ENCODE measurements at places on chromosomes 12 and 14.

DNA sequence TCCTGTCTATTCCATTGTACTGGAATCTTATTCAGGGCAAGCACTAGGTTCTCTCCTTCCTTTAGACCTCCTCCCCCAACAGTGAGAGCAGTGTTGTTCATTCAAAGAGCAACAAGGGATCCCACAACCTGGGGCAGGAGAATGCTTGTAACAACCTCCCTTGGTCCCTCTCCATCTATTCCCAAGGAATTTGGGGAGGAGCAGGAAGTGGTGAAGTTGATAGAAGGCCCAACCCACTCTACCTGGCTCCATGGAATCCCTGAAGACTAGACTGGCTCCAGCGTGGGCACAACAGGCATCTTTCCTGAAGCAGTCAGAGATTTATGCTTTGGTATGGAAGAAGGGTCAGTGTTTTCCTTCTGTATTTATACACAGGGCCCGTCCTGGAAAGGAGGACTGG lies 33.4 kb upstream of the CISTR start:
- no peak for DNase-seq

- no peak for DNase-seq
These were observed 37.5 kb downstream of the SLC38A4 start for GRCh38 chr12:46788072-46788887.

DNA sequence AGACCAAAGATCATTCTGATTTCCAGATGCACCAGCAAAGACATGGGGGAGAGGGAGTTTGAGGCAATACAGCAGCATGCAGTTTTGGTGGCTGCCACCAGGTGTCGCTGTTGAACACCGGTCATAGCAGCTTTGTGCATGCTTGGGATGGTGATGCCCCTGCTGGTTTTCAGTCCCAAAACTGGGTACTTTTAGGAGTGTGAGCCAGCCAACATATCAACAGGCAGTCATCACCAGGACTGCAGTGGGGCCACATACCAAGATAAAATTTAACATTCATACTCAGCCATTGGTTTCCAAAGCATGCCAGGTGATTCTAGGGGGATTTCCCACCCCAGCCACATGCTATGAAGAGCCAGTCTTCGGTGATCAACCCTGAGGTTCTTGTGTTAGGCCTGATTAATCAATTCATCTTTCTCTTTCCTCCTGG lies 64.2 kb downstream of the PHETA1 start:
- peak; percentile 8 for DNase-seq

DNA sequence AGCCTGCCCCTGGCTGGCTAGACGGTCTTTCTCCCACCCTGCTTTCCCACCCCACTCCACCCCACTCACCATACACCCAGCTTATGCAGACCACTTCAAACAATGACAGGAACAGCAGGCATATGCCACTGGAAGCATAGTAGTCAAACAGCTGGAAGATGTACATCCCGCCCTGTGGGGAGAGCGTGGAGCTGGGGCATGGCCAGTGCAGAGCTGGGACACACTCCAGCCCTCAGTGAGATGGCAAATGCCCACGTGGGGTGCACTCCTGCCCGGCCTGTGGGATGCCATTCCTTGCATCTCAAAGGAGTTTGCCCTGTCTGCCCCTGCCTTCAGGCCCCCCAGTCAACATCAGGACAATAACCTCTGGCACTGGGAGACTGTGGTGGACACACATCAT lies 18.8 kb downstream of the SLC6A12 start:
- DNase-seq: no peak

DNA sequence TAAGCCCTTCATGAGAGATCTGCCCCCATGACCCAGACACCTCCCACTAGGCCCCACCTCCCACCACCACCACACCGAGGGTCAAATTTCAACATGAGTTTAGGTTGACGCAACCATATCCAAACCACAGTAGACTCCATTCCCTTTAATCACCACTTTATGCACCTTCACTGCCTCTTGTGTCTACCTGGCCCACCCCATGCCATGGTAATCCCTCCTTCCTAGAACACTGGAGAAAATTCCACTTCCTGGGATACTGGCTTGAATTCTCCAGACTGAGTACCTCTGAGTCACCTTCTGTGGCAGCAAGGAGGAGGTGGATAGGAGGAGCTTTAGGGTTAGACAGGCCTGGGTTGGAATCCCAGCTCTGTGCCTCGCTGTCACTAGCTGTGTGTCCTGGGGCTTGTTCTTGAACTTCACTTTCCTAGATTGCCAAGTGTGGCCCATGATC lies 26.1 kb upstream of the CIPC start:
- no peak for DNase-seq

GRCh38 chr14:26200687-26201086 lies 397.1 kb downstream of the NOVA1 start:
- no peak for DNase-seq

DNA sequence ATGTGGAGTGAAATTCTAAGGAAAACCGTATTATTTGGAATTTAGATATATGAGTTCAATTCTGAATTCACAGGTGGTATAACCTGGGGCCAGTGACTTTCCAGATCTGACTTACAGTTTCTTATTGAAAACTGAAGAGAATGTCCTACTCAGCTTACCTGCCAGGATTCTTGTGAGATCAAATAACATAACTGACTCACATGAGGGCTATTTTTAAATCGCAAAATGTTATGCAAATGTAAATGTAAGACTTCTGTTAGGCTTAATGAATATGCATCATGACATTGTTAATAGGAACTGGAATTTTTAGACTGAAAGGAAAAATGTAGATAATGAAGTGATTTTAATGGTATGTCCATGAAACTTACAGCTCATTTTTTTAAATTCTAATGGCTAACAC lies 1142.1 kb downstream of the FLRT2 start:
- DNase-seq: no peak

GRCh38 chr12:126362493-126362892 lies 1297.3 kb downstream of the AACS start:
- no peak for DNase-seq

GRCh38 chr12:104286516-104287482 lies 16.7 kb upstream of the EID3 start:
- DNase-seq: peak; percentile 89

GRCh38 chr14:22088614-22089342 lies 415.2 kb upstream of the OR4E1 start:
- no peak for DNase-seq

DNA sequence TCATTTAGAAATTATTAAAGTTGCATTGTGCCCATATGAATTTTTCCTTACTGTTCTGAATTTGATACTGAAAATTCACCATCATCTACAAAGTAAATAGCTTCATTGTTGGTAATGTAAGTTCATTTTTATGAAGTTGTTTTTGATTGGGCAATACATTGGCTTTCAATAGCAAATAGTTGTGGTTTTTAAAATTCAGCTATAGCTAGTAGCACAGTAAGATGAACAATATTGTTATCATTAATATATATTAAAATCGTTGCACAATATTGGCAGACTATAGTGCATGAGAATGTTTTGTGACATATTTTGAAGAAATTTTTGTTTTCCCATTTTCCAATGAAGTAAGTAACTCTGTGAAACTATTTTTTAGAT lies 575.0 kb downstream of the PRKD1 start:
- no peak for DNase-seq

GRCh38 chr14:73365727-73366126 lies 92.6 kb downstream of the NUMB start:
- DNase-seq: no peak

DNA sequence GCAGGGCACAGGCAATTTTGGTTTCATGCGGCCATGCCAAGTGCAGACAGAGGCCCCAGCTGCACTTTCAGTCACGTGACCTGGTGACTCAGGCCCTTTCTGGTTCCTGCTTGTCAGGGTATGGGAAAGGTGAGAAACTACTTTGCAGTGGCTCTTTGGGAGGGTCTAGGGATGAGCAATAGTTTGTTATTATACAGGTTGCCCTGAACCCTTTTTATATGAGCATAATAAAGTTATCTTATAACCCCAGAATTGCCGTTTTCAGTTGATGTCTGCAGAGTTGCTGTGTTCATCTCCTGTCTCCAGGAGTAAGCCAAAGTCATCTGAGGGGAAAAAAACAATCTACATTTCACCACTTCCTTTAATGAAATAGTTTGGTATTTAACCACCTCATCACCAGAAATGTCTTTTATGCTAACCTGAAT lies 30.9 kb upstream of the EMP1 start:
- peak; percentile 47 for DNase-seq

GRCh38 chr14:96951511-96951910 lies 154.3 kb downstream of the VRK1 start:
- no peak for DNase-seq

- DNase-seq: no peak
These were observed 258.6 kb downstream of the MSRB3 start for GRCh38 chr12:65536876-65537681.

GRCh38 chr14:41986700-41987099 lies 380.0 kb downstream of the LRFN5 start:
- DNase-seq: no peak

DNA sequence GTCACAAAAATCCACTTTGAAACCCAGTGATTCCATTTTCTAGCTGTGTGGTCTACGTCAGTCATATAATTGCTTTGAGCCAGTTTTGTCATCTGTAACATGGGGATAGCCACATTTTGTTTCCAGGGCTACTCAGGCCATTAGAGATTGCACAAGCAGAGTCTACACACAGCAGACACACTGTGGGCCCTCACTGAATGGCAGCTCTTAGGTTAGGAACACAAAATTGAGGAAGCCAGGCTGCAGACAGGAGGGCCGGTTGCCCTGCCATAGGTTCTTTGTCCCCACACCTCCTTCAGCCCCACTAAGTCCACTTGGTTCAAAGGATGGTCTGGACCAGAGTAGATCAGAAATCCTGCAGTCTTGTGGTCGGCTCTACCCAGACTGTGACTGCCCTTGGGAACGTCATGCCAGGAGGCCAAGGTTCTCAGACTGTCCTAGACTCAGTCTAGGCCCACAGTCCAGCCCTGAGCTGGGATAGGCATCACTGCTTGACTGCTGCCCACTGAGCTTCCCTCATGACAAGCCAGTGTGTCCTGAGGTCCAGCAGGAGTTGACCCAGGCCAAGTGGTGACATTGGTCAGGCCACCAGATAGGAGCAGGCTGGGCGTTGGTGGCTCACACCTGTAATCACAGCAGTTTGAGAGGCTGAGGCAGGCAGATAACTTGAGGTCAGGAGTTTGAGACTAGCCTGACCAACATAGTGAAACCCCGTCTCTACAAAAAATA lies 3.8 kb upstream of the MYH7 start:
- DNase-seq: no peak

GRCh38 chr12:10406725-10407124 lies 2.8 kb downstream of the KLRC4 start:
- DNase-seq: peak; percentile 44

DNA sequence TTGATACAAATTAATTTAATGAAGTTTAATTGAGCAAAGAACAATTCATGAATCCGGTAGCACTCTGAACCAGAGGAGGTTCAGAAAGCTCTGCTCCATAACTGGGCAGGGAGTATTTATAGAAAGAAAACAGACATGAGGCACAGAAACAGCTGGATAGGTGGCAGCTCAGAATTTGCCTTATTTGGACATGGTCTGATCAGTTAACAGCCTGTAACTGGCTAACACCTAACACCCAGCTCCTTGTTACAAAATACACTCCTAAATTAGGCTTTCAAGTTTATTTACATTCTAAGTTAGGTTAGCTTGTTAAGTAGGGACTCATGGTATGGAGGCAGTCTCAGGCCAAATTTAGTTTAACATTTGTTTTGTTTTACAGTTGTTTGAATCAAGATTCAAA lies 67.8 kb upstream of the TMCC3 start:
- DNase-seq: no peak

- DNase-seq: no peak
These were observed 59.7 kb downstream of the CALM1 start for GRCh38 chr14:90456551-90456950.

DNA sequence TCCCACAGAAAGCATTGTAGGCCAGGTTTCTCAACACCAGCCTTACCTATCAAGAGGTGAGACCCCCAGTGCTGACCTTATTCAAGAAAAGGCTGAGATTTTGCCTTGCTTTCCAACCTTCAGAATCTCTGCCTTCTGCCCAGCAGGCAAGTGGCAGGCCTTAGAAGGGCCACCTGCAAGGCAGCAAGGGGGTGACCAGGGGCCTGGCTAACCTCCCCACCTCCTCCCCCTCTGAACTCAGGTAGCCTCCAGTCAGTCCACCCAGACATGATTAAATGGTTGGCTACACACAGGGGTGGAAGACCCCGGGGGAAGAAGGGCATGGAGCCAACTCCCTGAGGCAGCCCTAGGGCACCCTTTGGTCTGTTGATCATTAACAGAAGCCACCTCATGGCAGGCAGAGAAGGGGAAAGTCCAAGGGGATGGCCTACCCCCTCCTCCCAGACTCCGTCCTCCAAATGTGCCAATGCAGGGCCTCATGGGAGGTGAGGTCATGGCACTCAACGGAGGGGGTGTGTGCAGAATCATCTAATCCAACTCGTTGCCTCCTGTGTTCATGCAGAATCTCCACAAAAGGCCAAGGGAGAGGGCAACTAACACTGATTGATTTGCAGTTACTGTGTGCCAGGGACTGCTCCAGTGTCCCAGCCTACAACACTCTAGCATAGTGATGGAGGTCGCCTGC lies 8.5 kb downstream of the ZFP36L1 start:
- DNase-seq: no peak

GRCh38 chr12:57591782-57592325 lies 862 bp downstream of the PIP4K2C start:
- no peak for DNase-seq

DNA sequence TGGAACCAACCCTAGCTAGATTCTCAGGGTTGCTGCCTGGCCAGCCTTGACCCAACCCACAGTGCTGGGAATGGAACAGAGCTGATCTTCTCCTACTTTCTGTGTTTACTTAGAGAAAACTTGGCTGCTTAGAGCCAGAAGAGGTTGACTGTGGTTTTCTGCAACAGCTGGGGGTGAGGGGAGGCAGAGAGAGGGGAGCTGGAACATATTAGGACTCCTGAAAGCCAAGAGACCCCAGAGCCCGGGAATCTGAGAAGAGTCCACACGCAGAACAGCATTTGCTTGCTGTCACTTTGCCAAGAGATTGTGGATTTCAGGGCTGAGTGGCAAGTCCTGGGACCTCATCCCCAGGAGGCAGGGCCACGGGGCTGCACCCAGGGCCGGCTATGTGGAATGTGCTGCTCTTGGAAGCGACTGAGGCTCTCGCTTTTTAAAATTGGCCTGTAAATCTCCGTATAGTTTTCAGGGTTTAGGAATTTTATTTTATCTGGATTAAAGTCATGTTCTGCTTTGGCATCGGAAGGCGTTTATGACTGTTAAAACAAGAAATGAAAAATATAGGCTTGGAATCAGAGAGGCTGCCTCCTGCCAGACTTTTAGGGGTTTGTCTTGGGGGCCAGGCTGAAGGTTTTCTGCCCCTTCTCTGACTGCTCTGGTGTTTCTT lies 22.3 kb upstream of the MED13L start:
- no peak for DNase-seq

DNA sequence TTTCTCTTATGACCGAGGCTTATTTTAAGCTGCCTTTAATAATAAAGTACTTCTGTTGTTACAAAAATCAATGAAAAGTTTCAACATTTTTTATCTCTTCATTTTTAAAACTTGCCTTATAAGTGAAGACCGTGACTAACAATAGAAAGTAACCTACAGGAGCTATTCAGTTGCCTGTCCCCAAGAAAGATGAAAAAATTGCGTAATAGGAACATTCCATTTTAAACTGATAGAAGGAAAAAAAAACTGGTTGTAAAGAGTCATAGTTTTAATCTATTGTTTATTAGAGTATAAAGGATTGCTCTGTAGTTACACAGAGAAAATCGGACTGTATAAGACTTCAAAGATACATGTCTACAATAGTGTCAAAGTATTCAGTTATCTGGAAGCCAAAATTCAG lies 83.3 kb downstream of the DAAM1 start:
- DNase-seq: no peak

GRCh38 chr14:89241257-89241656 lies 175.8 kb downstream of the FOXN3 start:
- no peak for DNase-seq
